ENCODE measurements at places on chromosomes 11 and 22.

- DNase-seq = no peak
Measured at GRCh38 chr22:23102776-23103175, 32.5 kb downstream of the GNAZ start.

DNA sequence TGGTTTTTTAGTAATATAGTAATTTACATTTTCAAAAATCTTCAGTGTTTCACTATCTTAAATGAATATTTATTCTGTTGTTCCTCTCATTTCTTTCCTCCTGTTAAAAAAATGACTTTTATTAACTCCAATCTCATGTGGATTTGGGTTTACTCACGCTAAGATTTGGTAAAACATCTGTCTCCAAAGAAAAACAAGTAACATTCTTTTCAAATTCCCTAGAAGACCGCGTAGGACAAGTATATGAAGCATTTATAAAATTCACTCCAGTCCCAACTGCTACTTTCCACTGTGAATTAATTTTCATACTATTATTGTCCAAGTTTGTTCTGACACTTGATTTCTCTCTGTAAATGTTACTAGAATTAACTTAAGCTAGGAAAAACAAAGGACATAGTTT, 26.2 kb downstream of the SBF2 start:
- no peak for DNase-seq

GRCh38 chr11:555780-556661, 4.5 kb downstream of the LMNTD2 start:
- DNase-seq = no peak

DNA sequence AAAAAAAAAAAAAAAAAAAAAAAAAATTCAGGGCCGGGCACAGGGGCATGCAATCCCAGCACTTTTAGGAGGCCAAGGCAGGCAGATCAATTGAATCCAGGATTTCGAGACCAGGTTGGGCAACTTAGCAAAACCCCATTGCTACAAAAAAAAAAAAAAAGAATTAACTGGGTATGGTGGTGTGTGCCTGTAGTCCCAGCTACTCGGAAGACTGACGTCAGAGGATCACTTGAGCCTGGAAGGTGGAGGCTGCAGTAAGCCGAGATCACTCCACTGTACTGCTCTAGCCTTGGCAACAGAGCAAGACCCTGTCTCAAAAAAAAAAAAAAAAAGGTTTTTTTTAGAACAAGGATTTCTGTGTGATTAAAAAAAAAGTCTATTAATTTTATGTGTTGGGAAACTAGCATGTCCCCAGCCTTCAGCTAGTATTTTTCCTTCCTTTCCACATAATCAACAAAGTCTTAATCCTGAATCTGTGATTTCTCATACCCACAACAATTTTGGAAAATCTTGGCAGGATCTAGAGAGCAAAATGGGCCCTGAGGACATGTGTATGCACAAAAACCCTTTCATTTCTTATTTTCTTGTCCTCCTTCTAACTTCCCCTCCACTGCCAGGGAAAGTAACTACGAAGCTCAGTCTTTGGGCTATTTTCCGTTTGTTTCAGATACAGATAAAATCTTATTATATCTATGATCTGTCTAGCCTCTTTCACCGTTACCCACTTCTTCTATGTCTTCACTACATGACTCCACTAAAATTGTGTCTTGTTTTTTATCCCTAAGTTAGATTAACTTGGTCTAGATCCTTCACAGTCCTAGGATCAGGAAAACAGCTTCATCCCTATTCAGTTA, 5.7 kb upstream of the AMBRA1 start:
- DNase-seq = no peak

- no peak for DNase-seq
Measured at GRCh38 chr11:11391796-11392463, 38.9 kb upstream of the CSNK2A3 start.

DNA sequence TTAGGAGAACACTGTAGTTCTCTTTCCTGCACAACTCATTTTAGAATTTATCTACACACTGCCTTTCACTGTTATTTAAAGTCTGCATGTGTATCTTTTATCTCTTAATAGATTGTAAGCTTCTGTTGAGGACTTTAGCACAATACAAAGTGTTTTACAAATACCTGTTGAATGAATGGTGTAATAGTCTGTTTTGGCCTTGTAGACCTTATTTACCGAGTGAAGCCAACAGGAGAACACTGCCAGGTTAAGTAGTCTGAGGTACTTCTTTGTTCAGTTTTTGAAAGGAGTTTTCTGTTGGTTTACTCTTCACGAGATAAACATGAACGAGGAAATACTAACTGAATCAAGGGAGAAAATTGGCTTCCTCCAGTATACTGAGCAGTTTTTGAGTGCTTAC, 31.0 kb downstream of the SIK2 start:
- no peak for DNase-seq

- DNase-seq = no peak
Measured at GRCh38 chr11:128301756-128302155, 285.6 kb downstream of the ETS1 start.

GRCh38 chr11:3223932-3224381, 5.3 kb upstream of the MRGPRG start:
- DNase-seq = peak; percentile 10

DNA sequence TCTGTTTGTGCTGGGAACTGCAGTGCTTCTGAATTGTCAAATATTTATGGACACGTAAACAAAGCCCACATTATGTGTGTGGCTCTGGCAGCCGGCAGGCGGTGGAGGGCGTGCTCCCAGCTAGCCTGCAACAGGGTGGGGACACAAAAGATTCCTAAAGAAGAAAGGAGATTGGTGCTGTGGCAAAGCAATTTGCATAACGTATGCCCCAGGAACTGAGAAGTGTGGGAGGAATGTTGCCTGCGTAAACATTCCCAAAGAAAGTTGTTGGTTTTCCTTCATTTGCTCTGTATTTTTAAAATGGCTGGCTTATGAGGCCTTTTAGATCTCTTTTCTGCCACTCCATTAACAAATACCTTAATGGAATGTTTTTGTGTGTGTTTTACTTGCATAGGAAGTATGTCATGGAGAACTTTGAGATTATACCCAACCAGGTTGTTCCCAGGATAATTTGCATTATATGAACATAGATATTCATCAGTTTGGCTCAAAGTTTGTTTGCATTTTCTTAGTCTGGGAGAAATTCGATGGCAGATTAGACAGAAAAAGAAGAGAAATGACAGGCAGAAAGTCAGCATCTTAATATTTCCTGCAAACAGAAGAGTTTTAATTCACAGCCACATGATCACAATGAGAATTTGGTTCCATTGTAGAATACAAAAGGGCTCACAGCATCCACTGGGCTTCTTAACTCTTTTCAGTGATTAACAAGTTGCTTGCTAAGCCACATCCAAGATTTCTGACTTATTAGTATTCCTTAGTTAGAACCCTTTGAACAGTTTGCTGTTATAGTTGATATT, 41.8 kb upstream of the DLAT start:
- DNase-seq = no peak

DNA sequence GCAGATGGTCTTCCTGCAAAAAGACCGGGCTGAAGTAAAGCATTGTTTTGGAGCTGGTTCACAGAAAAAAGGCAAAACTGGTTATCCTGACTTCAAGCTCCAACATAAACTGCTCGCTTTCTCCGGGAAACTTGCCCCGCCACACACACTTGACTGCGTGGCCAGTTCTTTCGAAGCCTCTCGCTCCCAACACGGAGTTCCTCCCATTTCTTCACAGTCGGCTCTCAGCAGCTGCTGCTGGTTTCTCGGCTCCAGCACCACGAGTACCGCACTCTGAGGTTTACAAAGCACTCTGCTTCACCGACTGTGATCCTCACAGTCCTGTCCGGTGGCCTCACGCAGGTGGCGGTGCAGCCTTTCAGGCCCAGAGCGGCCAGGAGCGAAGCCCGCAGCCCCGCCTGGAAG, 264 bp downstream of the CHEK1 start:
- DNase-seq = no peak

GRCh38 chr22:27670701-27671412, 130.7 kb downstream of the MN1 start:
- no peak for DNase-seq

- DNase-seq = no peak
Measured at GRCh38 chr11:121800731-121801393, 315.2 kb downstream of the BLID start.

- no peak for DNase-seq
Measured at GRCh38 chr11:131378931-131379330, 8.5 kb downstream of the NTM start.

- no peak for DNase-seq
Measured at GRCh38 chr22:20405291-20405930, 11.5 kb downstream of the ZNF74 start.

DNA sequence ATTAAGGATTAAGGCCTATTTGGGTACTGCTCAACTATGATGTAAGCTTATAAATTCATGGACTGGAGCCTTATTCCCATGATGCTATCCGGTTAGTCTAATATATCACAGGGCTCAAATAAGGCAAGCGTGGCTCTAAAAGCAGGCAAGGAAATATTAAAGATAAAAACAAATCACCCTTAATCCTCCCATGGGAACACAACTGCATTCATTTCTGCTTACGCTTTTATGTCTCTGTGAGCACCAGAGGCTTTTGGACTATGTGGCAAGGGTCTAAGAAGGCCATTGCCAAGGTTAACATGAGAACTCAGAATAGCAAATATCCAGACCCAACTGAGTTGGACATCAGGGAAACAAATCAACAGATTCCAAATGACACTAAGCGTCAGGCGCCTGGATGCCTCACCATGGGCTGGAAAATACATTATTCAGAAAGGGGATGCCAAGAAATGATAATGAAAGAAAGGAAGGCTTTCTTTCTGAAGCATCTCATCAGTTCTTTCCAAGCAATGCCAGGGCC, 138.1 kb downstream of the SLC1A2 start:
- no peak for DNase-seq

DNA sequence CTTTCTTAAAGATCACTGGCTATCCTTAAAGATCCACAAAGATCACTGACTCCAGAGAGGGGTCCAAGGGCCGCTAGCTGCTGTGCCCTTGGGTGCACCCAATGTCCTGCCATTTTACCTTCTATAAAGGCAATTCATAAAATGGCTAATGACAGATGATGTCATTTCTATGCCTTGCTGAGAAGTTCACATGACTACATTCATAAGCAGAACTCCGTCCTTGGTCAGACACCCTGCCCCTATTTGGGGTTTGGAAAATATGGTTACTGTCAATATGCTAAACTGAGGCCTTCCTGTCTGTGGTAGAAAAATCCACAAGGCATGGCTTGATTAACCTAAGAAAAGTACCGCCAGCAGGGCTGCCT, 60.9 kb upstream of the BMAL1 start:
- DNase-seq = no peak

GRCh38 chr11:128260398-128260797, 327.0 kb downstream of the ETS1 start:
- DNase-seq = no peak

- DNase-seq = peak; percentile 54
Measured at GRCh38 chr11:124586238-124586860, 16.6 kb downstream of the OR8A1 start.

DNA sequence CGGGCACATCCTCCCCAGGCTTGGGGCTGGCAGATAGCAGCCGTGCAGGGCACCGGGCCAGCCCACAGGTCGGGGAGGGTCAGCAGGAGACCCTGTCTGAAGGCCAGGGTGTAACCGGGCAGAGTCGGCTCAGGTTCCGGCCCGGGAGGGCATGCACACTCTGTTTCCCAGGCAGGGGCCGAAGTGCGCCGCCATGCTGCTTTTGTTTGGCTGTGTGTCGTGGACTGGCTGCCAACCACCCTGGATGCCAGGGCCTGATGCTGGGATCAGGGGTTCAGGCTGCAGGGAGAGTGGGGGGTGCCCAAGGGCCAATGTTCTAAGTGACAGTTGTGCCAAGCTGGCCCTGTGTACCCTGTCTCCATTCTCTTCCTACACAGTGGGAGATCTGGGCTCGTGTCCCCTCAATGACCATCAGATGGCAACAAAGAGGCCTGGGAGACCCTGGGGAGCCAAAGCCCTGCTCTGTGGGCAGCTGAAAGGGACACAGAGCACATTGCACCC, 120.9 kb upstream of the B3GAT1 start:
- DNase-seq = no peak

DNA sequence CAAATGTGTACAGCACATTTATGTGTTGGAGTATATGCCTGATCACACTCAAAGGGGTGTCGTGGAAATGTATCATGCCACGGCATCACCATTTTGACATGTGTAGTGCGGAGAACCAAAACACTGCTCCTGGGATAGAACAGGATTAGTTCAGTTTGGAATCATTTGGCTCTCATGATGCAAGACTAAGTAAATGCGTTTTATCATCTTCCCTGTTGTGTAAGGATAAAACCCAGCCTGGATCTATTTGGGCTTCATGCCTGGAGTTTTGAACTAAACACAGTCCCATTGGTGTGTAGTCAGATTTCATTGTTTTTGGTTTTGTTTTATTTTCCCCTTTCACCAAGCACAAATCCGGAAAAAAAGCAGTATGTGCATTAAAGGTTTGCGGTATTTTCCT, 574.3 kb downstream of the NTM start:
- no peak for DNase-seq

DNA sequence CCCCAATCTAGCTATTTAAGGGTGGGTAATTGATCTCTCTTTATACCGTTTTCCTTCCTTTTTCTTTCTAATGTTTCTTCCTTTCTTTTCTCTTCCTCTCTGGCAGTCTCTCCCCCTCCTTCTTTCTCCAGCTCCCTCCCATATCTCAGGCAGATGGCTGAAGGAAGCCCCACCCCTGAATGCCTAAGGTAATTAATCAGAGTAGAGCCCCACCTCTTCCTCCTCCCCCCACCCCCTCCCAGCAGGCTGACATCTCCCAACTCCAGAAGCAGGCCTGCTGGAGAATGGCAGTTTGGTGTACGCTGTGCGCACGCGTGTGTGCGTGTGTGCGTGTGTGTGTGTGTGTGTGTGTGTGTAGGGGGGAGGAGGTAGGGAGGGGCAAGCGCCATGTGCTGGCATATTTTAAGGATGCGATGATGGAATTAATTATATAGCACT, 122.6 kb downstream of the APOL5 start:
- DNase-seq = no peak

GRCh38 chr22:25896098-25896497, 154.1 kb downstream of the MYO18B start:
- DNase-seq = no peak

GRCh38 chr22:29674121-29674520, 45.7 kb upstream of the CABP7 start:
- no peak for DNase-seq

- peak; percentile 25 for DNase-seq
Measured at GRCh38 chr11:65435981-65436411, 13.4 kb downstream of the NEAT1 start.

GRCh38 chr11:12480401-12480800, 103.0 kb downstream of the PARVA start:
- DNase-seq = no peak

GRCh38 chr11:3202759-3203158, 15.9 kb downstream of the MRGPRG start:
- no peak for DNase-seq

DNA sequence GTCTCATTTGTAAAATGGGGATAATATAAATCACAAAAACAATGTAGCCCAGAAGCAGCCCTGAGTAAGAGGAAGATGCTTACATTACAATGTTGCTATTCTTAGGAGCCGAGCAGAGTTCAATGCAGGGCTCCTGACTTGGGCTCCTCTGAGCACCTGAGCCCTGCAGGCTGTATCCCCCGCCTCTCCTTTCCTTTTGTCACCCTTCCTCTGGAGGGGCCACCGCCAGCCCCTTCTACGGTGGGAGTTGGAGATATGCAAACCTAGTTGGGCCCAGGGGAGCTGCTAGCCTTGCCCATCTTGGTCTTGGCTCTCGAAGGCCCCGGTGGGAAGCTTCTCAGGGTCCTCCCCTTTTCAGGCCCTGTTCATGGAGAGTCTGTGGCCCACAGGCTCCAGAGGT, 8.4 kb upstream of the CSNK1E start:
- no peak for DNase-seq
